WTC11 (cell line): ENCODE measurements at places on chromosomes 5 and 9.

GRCh38 chr5:37211661-37212060, 37.5 kb downstream of the CPLANE1 start:
- no peak for DNase-seq

GRCh38 chr9:5354184-5354583, 14.5 kb upstream of the RLN1 start:
- no peak for DNase-seq

DNA sequence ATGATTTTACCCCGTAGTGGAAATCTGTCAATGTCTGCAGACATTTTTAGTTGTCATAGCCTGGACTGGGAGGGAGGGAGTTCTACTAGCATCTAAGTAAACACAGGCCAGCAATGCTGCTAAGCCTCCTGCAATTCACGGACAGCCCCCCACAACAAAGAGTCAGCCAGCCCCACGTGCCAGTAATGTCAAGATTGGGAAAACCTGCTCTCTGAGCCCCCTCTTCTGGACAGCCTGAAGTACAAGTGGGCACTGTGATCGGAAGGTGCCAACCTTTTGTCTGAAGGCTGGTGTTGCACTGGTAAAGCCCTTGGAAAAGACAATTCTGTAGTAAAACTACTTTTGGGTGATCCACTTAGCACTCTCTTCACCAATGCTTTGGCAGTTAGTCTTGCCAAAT, 154.5 kb downstream of the TARS1 start:
- no peak for DNase-seq

DNA sequence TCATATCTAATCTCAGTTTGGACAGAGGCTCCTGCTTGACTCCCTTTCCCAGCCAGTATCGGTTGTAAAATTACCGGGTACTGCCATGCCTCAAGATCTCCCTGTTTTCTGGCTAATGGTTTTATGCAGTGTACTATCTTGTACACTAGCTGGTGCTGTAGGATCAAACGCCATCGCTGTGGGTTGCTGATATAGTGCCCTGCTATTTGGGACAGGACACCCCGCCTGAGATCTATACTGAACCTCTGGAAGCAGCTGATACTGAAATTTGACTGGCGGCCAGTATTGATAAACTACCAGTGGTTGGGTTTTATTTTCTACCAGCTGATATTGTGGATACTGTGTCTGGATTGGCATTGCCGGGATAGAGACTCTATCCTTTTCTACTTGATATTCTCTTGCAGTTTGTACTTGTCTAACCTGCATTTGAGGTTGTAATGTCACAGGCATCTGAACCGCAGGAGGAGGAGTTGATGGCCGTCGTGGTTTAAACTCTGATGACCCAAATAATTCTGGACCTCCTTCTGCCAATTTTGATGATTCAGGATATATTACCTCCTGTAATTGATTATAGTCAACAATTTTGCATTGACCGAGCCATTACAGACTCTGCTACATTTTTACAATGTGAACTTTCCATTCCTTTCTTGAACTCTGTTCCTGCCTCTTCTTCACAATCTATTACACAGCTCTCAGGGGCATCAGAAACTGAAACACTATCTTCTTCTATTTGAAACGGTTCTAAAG, 112.5 kb upstream of the LARP1 start:
- DNase-seq, result no peak

DNA sequence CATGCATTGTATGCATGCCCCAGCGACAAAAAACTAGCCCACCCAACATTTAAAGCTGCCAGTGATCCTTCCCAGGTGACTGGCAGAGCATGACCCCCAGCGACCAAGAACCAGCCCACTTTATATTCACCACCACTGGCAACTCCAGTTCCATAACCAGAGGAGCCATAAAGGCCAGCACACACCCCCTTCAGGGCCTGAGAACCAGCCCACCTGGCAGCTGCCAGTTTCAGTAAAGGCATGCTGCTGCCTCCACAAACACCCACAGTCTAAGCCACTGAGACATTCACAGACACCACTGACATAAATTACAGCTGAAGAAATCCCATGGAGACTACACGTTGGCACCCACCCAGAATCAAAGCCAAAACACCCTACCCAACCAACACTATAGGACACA, 46.9 kb upstream of the RGS7BP start:
- DNase-seq, result no peak

DNA sequence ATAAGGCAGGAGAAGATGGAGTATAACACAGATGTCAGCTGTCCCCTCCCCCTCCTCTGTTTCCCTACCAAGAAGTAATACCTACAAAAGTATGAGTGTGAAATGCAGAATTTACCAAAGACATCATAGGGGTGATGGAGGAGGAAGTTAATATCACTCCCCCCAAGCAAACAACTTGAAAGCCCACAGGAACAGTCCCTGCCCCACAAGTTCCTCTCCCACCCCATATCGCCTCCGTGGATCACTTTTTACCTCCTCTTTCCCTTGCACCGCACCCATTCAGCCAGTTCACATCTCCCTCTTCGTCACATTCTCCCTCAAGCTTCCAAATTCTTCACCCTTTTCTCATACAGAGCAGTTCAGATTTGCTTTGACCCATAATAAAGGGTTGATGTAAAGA, 7.0 kb upstream of the SIL1 start:
- no peak for DNase-seq

DNA sequence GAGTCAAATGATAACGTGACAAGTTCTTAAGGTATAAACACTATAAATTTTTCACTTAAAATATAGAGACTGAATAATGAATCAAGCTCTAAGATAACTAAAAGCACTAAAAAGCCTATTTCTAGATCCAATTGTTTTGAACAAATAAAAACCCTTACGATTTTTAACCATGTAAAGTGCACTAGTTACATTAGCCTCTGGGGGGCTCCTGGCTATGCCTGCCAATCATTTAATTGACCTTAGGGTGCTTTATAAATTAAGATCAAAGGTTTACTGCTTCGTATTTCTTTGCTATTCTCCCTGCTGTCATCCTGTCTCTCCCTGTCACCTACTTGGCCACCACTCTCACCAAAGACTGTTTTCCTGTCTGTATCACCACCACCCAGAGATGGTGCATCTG, 133.4 kb downstream of the ESM1 start:
- no peak for DNase-seq

DNA sequence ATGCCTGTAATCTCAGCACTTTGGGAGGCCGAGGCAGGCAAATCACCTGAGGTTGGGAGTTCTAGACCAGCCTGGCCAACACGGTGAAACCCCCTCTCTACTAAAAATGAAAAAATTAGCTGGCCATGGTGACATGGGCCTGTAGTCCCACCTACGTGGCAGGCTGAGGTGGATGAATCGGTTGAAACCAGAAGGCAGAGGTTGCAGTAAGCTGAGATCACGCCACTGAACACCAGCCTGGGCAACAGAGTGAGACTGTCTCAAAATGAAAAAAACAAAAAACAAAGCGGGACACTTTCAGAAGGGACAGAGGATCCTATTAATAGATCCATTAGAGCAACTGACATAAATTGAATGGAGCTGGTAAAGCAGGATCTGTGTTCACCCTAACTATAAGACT, 89.6 kb upstream of the SGCD start:
- DNase-seq, result no peak

DNA sequence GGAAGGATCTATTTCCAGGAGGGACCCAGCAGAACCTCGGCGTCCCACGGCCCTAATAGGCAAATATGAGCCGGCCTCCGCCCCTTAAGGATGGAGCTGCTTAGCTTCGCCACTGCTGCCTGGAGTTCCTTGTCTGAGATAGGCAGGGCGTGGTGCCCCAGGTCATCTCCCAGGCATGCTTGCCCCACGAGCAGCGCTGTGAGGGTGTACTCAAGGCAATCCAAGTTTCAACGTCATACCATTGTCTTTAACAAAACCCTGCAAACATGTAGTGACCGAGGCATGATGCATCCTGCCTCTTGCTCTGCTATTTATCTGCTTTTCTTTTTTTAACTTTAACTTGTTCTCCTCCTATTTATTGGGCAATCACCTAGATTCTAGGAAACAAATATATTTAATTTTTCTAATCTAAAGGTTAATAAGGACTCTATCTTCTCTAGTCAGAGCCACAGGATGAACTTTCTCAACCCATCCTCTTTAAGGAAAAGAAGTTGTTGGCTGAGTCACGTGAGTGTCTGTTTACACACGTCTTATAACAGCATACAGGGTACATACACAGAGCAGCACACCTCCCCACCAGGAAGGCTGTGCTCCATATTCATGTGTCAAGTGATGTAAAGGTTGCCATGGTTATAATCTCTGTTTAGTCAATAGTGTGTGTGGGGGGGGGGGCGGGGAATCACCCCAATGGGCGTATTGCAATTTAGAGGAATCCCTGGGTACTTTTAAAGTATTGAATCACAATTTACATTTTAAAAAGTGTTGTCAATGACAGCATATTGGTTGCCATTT, 27.3 kb upstream of the ZSWIM6 start:
- no peak for DNase-seq

DNA sequence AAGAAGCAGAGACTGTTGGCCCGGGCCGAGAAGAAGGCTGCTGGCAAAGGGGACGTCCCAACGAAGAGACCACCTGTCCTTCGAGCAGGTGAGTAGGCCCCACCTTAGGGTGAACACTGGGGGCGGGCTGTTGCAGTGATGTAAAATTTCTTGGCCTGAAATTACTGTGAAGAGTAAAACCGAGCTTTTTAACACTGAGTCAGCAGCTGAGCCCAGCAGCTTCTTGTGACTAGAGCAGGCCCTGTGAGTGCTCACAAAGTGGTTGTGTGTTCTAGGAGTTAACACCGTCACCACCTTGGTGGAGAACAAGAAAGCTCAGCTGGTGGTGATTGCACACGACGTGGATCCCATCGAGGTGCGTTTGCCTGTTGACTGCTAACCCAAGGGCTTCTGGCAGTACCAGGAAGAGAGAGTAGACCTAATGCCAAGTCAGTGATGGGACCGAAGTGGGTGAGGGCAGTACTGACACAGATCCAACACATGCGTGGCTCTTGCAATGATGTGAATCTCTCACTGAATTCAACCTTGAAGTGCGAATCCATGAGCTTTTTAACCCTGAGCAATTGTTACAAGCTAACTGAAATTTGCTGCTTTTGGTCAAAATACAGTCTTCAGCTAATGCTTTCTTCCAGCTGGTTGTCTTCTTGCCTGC, 2.1 kb downstream of the RPL7A start:
- no peak for DNase-seq

- DNase-seq, result no peak
Observed at GRCh38 chr9:5587024-5587423, 41.9 kb upstream of the RIC1 start.

GRCh38 chr9:79387101-79387835, 184.5 kb upstream of the TLE4 start:
- no peak for DNase-seq

DNA sequence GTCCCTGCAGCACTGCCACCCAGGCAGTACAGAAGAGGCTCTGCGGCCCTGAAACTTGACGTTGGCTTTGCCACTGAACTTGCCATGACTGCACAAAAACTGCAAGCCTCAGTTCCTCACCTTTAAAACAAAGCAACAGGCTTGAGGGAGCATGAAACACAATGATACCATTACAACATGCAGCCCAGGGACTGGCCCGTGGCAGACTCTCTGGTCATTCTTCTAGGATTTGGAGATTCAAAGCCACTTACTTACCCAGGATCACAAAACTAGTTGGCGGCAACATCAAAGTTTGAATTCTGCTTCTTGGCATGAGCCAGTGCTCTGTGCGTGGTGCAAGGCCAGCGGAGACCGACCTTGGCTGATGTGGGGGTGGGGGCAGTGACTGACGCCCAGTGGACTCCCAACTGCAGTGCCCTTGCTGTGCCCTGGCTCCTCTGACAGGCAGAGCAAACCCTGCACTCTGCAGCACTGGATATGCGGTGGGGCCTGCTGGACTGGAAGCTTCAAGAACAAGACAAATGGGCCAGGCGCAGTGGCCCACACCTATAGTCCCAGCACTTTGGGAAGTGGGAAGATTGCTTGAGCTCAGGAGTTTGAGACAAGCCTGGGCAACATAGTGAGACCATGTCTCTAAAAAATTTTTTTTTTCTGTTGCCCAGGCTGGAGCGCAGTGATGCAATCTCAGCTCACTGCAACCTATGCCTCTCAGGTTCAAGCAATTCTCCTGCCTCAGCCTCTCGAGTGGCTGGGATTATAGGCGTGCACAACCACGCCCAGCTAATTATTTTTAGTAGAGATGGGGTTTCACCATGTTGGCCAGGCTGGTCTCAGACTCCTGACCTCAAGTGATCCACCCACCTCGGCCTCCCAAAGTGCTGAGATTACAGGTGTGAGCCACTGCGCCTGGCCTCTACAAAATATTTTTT, 18.9 kb downstream of the SQSTM1 start:
- no peak for DNase-seq

DNA sequence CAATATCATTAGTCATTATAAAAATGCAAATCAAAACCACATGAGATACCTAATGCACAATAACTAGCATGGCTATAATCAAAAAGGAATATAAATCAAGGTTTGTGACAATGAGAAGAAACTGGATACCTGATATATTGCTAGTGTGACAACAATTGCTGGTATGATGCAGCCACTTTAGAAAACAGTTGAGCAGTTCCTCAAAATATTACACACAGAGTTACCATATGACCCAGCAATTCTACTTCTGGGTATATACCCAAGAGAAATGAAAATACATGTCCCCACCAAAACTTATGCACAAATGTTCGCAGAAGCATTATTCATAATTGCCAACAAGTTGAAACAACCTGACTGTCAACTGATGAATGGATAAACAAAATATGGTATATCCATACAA, 339.7 kb upstream of the POU5F2 start:
- no peak for DNase-seq

DNA sequence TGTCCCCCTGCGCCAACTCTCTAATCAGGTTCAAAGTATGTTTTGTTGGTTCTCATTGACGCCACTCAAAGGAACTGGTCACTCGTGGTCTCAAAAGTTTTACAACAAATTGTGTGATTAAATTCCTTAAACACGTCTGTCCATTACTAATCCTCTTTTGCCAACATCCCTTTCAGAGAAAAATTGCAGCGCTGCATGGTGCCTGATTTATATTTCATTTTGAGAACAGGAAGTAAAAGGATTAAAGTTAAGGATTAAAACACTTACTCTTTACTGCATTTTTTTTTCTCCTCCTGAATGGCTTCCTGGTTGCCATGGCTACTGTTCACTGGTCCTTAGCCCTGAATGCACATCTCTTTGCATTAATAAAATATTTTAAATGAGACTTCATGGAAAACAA, 383.5 kb downstream of the GLIS3 start:
- DNase-seq, result no peak

GRCh38 chr9:36765468-36766341, 193.0 kb downstream of the MELK start:
- DNase-seq, result peak; percentile 93

GRCh38 chr5:61632064-61632463, 300.0 kb downstream of the ZSWIM6 start:
- DNase-seq, result no peak

GRCh38 chr5:83688281-83688680, 32.4 kb downstream of the HAPLN1 start:
- no peak for DNase-seq

GRCh38 chr9:122070728-122071515, 22.2 kb downstream of the TTLL11 start:
- no peak for DNase-seq

GRCh38 chr9:36222449-36222848, 31.7 kb downstream of the CLTA start:
- no peak for DNase-seq
